Naive thymus-derived CD8-positive, alpha-beta T cell (primary cell): ENCODE measurements at places on chromosomes 1 and 21. TPM values are rescaled to one million over a fixed set of nuclear protein-coding genes. Genes with fewer than 3 reads are reported as not detected.

DNA sequence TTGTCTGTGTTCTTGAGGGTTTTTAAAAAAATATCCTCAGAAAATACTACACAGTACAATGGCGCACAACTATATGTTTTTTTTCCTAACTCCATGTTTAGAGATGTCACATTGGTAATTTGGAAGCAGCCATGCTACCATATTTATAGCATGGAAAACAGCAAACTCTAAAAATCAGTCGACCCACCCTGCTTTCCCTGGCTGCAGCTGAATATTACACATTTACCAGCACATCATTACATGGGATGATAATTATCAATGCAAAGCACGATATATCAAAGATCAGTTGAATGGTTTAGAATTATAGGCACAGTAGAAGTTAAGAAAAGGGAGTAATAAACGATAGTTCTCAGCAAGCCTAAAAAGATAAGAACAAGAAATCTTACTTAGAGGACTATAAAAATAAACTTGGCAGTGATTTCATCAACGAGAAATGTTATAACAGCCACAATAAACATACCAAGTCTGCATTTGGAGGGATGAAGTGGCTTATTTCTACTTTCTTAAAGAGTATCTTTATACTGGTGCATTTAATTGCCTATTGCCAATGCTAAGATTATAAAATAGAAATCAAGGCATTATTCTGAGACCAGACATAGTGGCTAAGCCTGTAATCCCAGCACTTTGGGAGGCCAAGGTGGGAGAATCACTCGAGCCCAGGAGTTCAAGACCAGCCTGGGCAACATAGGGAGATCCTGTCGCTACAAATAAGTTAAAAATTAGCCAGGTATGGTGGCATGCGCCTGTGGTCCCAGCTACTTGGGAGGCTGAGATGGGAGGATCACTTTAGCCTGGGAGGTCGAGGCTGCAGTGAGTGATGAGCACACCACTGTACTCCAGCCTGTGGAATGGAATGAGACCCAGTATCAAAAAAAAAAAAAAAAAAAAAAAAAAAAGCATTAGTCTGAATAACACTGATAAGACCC, 43.4 kb downstream of the WDR64 start:
- no peak for DNase-seq

The CTSS gene
- total RNA-seq = 69.3 TPM

DNA sequence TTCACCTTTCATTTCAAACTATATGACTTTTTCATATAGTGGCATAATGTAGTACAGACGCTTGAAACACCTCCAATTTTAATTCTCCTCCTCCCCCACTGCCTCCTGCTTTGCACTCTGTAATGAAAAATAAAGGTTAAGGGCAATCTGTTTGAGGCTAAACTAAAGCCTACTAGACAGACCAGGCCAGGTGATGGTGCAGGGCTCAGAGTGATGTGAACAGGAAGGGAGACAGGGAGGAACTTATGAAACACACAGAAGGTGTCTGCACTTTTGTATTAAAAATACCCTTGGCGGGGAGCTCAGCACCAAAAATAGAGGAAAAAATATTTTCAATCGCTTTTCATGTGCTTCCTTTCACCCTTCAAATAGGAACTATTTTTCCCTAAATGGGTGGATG, 415.4 kb downstream of the LMO4 start:
- no peak for DNase-seq

DNA sequence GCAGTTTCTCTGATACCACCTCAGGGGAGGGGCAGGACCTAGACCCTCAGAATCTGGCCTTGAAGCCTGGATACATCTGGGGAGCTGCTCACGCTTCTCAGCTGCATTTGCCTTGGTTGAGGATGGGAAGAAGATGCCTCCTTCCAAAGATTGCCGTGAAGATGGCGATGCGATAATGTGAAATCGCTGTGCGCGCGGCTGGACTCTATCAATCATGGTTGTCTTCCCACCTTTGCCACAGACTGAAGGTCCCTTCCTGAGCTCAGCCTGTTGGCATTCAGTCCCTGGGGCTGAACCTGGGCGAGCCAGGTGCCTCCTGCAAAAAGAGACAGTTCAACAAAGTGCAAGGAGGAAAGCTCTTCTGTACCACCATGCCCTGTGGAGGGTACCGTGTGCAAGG, 114.4 kb upstream of the SLC45A1 start:
- no peak for DNase-seq

GRCh38 chr1:217139513-217139912, 416.3 kb upstream of the ESRRG start:
- DNase-seq = no peak

DNA sequence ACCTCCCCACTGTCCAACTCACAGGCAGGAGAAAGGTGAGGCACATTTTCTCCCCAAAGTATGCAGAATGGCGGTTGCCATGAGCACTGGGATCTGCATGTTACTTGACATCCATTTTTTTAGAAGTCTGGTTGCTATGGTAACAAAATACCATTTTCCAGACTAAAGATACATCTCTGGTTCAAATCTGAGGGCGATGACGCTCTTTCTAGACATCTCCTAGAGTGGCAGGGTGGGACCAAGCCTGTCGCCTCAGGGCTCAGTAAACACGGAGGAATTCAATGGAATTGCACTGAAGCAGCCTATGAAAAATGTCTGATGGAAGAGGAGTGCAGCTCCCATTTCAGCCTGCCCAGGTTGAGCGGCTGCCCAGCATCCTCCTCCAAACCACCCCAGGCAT, 21.5 kb upstream of the FAM43B start:
- DNase-seq = no peak

DNA sequence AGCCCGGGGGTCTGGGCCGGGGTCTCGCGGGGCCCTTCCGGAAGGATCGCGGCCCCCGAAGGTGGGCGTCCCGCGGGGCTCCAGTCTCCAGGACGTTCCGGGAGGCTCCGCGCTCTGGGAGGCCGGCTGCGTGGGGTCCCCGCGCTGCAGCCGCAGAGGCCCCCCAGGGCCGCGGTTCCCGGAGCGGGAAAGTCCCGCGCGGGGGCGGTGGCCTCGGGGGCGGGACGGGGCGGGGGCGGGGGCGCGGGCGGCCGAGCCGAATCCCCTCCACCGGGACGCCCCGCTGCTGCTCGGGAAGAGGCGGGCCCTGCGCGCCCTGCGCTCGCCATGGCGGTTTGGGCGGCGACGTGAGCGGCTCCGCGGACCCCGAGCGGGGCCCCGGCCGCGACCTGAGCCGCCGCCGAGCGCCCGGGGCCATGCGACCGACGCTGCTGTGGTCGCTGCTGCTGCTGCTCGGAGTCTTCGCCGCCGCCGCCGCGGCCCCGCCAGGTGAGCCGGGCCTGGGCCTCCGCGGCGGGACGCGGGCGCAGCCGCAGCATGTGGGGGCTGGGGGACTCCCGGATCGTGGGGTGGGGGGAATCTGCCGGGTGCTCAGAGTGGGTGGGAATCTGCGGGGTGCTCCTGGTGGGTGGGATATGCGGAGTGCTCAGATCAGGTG, at the start of gene IFNGR2:
Gene IFNGR2 (plus strand): TSS at position 286 of the 658 bp plus-strand sequence. CDS start 131 bp downstream, at position 417.
- peak; percentile 48 for DNase-seq

- no peak for DNase-seq
Measured at GRCh38 chr1:61274939-61275338, 192.6 kb downstream of the NFIA start.

The KRTAP7-1 gene
- total RNA-seq = not detected

The CCDC30 gene
- total RNA-seq = 5.5 TPM

DNA sequence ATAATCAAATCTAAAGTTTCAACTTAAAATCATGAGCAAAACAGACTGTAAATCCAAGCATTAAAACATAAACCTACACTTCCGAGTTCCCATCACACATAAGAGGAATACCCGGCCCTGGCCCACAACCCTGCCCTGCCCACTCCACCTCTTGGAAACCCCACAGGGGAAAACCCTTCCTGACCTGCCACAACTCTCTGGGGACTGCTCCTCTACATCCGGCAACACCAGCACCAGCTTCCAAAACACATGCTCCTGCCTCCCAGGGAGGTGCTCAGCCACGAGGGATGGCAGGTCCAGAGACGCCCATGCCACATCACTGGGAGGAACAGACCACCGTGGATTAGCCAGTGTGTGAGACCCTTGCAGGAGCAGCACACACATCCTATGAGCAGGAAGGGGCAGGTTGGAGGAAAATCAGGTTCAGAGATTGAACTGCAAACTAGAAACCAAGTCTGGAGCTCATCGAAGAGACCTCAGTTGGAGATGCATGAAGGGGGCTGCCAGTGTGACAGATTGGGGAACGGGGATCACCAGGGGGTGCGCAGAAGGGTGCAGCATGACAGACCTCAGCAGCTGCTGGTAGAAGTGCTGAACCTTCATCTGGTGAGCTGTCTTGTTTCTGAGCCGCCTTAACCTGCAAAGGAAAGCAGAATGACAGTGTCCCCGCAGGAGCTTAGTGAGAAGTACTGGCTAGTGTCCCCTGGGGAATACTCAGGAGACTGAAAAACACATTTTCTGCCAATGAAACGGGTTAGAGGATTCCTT, 25.8 kb upstream of the LSS start:
- no peak for DNase-seq

DNA sequence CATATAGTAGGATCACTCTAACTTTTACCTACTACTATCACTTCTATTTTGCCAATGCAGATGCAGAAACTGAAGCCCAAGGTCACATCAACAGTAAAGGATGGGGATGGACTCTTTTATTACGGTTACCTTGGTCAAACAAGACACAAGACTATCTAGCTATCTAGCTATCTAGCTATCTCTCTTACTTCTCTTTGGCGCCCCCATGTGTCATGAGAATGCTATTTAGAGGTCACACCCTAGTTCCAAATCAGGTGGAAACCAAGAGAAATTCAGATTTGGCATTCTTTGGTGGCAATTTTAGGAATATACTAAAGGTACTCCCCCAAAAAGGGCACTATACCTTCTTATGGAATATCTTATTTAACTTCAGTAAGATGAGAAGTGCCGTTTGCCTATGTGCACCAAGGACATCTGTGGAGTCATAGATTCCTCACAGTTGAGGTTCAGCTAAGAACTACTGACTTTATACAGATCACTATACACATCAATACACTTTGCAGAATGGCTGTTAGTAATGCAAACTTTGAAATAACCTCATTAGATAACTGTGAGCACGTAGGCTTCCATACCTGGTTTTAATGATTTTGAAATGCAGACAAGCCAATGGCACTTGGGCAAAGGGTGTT, 6.7 kb downstream of the ZNF648 start:
- DNase-seq = peak; percentile 28

GRCh38 chr1:156709757-156710489, 4.5 kb upstream of the CRABP2 start:
- no peak for DNase-seq

- no peak for DNase-seq
Measured at GRCh38 chr21:45318146-45318555, 30.5 kb upstream of the POFUT2 start.

DNA sequence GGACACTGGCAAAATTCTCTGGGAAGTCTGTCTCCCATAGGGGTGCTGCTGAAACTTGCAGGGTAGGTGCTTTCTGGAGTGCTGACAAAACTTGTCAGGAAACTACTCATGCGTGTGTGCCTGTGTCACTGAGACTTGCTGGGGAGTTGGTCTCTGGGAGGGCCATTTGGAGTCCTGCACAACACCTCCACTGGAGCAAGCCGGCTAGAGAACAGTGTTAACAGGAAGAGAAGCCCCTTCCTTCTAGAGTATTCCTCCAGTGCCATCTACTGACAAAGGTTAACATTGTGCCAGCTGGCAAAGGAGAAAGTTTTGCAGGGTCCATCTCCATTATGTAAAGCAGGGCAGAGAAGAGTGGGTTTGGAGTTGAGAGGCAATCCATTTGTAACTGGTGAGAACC, 30.0 kb downstream of the ZMYM4 start:
- DNase-seq = peak; percentile 72

The HPDL gene
- total RNA-seq = 1.5 TPM

The KTI12 gene
- 16.9 TPM for total RNA-seq

DNA sequence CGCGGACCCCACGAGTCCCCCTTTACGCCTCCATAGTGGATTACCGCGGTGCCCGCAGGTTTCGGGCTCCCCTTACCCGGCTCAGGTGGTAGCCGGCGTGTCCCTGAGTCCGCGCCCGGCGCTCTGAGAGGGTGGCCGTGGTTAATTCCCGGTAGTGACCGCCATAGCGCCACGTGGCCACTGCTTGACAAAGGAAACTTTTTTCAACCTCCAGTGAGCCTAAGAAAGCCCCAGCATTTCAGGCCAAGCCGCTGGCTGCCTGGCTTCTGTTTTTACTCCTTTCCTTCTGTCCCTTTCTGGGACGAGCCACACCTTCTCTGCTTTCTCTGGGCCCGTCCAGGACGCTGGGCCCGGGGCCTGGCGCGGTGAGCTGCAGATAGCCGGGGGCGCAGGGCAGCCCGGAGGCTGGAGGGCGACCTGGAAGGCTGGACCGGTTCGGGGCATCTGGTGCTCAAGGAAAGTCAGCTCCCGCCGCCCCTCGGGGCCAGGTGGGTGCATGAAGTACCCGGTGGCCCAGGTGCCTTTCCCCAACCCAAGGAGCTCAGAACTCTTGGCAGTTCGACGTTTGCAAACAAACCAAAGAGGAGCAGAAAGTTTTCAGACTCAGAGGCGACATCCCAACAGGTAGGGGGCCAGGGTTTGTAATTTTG, 540 bp upstream of the C1orf198 start:
- DNase-seq = no peak

DNA sequence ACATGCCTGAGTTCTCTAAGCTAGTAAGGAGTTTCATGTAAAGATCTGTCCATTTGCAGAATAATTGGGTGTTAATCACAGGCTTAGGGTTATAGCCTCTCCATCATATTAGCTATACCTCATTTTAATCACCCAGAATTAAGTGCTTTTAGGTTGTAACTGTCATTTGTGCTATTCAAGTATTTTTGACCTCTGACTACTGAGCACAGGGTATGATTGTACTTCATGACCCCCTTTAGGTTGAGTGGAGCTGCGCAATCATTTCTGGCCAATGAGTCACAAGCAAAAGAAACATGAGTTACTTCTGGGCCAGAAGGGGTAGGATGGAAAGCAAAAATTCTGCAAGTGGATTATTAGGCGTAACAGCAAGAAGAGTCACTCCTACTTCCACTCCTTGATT, 8.4 kb upstream of the SNX7 start:
- no peak for DNase-seq

DNA sequence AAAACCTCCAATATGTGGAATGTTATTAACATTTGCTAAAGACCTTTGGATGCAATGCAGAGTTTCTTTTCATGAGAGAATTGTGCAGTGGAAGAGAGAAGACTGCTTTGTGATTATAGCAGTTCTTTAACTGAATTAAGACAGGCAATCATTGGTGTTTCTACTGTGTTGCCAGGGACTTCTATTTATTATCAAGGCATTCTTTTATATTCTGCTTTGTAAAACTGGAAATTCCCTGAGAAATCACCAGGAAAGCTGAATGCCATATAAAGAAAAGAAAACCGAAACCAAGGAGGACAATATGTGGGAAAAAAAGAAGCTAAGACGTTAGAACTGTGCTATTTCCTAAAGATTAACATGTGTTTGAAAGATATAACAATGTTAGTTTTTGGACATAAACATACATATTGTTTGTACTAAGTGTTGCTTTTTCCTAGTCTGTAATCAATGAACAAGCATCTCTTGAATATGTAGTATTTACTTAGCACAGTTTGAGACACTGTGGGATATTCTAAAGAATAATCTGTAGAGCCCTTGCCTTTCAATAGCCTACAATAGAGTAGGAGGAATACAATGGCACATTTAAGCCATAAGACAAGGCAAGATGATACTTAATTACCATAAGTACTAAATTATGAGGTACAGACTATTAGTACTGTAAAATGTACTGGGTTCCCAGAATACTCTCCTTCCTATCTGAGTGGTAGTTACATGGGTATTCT, 47.1 kb downstream of the EXTL2 start:
- DNase-seq = no peak

The DNAI4 gene
- 10.0 TPM for total RNA-seq
